ENCODE measurements at places on chromosomes 2 and 18. TPM values are rescaled to one million over a fixed set of nuclear protein-coding genes. Genes with fewer than 3 reads are reported as not detected.

Gene DES
- total RNA-seq = 863 TPM

Gene AKAIN1
- not detected for total RNA-seq

Gene CNRIP1
- total RNA-seq = 36.4 TPM

Gene MAP3K19
- not detected for total RNA-seq

Gene TSPYL6
- not detected for total RNA-seq

Gene ANKRD62
- total RNA-seq = not detected

Gene PROM2
- total RNA-seq = 0.06 TPM

Gene POTEC
- not detected for total RNA-seq

Measured in LHCN-M2 (cell line).